ENCODE measurements at places on chromosomes 4 and X.

GRCh38 chr4:126269106-126269505 lies 954.4 kb downstream of the FAT4 start:
- DNase-seq, result no peak

DNA sequence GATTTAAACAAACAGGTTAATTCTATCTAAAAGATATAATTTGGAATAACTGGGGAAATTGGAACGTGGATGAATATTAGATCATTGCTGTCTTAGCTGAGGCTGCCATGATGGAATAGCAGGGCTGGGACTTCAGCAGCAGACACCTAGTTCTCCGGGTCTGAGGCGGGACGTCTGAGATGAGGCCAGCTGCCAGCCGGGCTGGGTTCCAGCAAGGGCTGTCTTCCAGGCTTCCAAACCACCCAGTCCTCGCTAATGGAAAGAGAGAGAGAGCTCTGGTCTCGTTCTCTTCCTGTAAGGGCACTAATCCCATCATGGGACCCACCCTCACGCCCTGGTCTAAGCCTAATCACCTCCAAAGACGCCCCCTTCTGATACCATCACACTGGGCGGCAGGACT lies 85.7 kb downstream of the ADRA2C start:
- no peak for DNase-seq

DNA sequence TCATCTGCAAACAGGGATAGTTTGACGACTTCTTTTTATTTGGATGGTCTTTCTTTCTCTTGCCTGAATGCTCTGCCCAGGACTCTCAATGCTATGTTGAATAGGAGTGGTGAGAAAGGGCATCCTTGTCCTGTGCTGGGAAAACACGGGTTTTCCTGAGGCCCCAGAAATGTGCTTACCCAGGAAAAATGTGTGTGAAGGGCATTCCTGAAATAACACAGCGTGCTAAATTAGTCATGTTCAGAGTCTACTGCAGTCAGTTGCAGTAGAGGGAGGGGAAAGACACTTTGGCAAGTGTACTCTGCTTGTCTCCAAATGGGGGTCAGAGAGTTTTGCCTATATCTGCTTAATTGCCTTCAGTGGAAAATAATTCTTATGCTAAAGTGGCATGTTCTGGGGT lies 153.9 kb downstream of the CCNG2 start:
- no peak for DNase-seq

- DNase-seq, result no peak
These were observed 99.0 kb upstream of the QRFPR start for GRCh38 chr4:121479808-121480207.

GRCh38 chr4:151760002-151760401 lies 805 bp downstream of the GATB start:
- no peak for DNase-seq

DNA sequence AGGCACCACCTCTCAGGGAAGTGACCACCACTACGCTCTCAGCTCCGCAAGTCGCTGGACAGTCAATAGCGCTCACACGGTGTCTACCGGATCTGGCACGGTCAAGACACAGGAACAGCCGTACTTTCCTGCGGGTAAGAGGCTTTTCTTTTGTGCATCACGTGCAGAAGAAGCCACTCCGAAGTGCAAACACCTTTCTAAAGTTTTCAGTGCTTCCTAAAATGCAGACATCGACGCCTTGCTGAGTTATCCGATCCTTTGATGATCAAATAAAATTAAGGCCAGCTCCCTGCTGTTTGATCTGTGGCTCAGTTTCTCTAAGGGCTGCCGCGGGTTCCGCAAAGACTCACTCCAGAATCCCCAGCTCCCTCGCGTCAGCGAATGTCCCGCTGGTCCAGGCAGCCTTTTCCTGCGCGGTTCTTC lies 71.8 kb downstream of the FBXO8 start:
- no peak for DNase-seq

DNA sequence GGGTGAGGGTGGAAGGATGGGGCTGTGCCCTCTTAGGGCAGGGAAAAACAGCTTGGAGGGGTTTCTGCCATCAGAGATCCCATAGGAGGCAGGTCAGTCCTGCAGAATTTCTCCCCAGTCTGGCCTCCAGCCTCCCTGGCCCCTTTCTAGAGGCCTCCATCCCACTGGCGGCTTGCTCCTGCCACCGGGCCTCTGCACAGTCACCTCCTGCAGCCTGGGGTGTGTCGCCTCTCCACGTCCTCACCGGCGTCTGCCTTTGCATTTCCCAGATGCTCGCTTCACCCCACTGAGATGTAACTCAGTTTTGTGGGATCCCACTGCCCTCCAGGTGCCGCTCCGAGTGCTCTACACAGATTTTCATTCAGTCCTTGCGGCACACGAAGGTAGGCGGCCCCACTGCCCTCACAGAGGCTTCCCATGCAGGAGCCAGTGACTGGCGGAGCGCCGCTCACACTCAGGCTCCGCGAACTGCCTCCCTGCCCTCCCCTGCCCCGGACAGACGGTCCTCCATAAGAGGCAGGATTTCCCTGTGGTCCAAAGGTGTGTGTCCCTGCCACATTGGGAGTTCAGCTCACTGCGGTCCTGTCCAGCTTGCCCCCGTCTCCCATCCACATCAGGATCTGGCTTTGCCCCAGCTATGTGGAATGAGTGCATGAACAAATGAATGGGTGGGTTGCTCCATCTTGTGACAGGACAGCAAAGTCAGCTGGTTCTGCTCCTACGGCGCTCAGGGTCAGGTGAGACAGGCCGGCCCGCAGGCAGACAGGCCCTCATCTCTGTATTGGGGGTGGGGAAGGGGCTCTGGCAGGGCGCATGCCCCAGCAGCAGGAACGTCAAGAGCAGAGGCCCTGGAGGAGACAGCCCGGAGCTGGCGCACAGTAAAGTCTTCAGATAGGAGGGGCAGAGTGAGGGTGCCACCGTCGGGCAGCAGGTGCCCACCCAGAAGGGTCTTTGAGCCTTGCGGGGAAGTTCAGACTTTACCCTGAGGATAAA lies 2.7 kb upstream of the TMEM271 start:
- DNase-seq, result no peak

GRCh38 chrX:46903458-46904242 lies 8.6 kb upstream of the JADE3 start:
- DNase-seq, result peak; percentile 62

- DNase-seq, result no peak
These were observed 240.5 kb upstream of the POF1B start for GRCh38 chrX:85619962-85620361.

- DNase-seq, result no peak
These were observed 148.9 kb upstream of the RBPJ start for GRCh38 chr4:26171941-26172340.

DNA sequence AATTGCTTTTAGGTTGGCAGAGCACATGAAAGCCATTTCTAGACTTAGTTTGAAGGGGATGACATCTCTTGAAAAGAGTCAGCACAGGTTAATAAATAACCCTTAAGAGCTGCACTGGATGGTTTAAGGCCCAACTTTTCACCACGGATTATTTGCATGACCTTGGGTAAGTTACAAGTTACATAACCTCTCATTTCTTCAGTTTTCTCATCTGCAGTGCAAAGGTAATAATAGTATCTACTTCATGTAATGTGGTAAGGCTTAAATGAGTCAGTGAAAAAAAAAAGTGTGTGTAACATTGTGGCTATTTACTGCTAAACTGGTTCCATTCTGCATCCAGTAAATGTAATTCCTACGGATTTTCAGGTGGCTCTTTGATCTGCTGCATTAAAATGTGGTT lies 715.8 kb downstream of the CCSER1 start:
- DNase-seq, result no peak

DNA sequence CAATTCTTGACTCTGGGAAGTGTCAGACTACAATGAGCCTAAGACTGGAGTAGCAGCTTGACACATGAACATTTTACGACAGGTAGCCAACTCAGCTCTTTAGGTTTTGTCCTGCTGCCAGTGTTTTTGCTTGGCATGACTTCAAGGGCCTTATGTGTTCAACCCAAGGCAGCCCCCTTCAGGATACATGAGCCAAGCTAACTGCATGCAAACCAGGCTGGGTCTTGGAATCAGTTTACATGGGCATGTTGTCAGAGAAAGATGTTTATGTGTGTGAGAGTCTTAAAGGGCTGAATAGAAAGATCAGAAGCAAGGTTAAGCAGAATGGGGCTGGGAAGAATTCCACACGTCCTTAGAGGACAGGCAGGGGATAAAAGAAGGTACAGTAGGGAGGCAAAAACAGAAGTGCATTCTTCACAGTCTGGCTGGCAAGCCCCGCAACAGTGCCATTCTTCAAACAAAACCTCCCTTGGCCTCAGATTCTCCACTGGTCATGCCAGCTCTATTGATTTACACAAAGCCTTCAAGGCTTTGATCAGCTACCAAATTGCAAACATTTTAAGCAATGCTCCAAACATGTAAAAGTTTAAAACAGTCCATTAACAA lies 97.3 kb downstream of the NKX6-1 start:
- DNase-seq, result no peak

DNA sequence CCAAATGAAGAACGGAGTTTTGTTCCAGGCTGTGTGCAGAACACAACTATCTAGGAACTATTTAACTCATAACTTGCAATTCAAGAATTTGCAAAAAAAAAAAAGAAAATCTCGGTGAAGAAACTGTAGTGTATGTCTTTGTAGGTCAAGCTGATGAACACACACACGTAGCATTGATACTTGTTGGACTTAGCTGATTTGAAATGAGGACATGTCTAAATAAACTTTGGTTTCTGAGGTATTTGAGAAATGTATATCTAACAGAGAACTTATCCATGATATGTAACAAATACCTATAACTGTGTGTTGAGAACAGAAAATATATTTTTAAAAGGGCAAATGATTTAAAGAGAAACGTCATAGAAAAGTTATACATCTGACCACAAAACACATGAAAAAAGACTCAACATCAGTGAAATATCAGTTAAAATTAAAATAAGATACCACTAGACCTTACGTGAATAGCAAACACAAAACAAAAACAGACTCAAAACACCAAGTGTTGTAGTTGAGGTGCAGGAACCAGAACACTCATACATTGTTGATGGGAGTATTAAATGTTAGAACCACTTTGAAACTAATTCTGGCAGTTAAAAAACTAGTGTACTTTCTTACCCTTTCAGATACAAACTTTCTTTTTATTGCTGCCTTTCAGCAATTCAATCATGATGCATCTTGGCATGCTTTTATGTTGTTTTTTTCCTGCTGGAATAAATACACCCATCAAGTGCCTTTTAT lies 1535.8 kb upstream of the PCDH10 start:
- no peak for DNase-seq

DNA sequence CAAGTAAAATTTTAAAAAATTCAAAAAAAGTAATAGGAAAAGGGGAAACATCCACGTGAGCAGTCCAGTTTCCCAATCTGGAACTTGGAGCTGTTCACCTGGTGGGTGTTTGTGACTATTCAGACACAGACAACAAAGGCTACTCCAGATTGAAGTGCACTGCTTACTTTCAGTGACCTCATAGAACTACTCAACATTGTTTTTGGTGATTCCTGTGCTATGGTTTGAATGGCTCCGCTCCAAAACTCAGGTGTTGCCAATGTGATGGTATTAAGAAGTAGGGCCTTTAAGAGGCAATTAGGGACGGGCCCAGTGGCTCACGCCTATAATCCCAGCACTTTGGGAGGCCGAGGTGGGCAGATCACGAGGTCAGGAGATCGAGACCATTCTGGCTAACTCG lies 22.1 kb downstream of the SH3RF1 start:
- DNase-seq, result no peak

DNA sequence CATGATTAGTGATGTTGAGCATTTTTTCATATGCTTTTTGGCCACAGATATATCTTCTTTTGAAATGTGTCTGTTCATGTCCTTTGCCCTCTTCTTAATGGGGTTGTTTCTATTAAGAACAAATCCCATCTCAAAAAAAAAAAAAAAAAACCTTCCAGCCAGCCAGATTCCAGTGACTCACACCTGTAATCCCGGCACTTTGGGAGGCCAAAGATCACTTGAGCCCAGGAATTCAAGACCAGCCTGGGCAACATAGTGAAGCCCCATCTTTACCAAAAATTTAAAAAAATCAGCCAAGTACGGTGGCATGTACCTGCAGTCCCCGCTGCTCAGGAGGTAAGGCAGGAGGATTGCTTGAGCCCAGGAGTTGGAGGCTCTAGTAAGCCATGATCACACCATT lies 5.1 kb downstream of the RAB33B start:
- no peak for DNase-seq

DNA sequence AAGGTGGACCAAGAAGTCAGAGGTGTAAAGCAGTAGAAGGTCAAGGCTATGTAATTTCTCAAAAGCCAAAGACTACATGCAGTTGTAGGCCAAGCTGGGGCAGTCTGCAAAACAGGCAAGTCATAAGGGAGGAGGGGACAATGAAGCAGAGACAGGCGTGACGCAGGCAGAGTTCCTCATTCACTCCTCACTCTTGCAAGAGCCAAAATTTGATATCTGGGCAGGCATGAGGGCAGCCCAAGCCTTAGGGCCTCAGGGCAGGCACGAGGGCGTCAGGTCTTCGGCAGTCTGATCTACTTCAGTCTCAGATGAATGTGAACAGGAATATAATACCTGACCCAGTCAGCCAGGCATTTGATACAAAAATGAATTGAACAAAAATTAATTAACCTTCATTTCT lies 86.4 kb upstream of the AGA start:
- no peak for DNase-seq

DNA sequence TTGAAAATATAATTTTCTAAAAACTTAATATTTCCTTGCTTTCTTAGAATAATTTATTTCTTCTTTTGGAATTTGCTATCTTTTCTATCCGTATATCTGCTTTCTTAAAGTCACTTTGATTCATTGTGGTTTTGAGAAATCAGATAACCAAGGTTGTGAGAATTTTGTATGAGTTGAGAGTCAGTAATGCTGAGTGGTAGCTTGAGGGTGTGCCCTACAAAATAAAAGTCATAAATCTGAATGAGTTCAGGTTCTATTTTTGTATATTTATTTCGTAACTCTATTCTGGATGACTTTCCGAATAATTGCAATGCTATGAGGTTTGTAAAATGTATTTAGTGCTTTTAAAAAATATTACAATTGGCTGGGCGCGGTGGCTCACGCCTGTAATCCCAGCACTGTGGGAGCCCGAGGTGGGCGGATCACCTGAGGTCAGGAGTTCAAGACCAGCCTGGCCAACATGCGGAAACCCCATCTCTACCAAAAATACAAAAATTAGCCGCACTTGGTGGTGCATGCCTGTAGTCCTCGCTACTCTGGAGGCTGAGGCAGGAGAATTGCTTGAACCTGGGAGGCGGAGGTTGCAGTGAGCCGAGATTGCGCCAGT lies 8.9 kb downstream of the COPS4 start:
- no peak for DNase-seq

- DNase-seq, result no peak
These were observed 755.8 kb upstream of the LCORL start for GRCh38 chr4:18777190-18777930.

- DNase-seq, result no peak
These were observed 235.2 kb downstream of the CPXCR1 start for GRCh38 chrX:88982183-88982582.

DNA sequence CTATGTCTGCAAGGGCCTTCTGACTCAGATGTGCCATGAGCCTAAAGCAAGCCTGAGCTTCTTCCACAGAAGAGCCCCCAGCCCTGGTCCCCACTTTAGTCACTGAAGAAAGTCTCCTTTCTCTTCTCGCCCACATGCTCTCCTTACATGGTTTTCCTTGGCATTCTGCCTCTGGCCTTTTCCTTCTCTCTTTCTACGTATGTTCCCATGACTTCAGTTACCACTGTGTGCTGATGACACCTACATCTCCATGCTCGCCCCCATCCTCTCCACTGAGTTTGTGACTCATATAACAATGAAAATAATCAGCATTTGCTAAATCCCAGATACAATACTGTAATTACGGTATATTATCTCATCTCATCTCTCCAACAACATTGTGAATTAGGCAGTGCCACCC lies 149.3 kb downstream of the AMMECR1 start:
- no peak for DNase-seq

GRCh38 chr4:77240469-77241066 lies 83.6 kb downstream of the CCNG2 start:
- peak; percentile 74 for DNase-seq

GRCh38 chr4:138749303-138749702 lies 266.3 kb upstream of the NOCT start:
- DNase-seq, result no peak
